ENCODE measurements at places on chromosomes 16 and 17.

GRCh38 chr16:86457501-86458148, 52.7 kb upstream of the FOXF1 start:
- DNase-seq = peak; percentile 14

GRCh38 chr17:75831032-75831571, 13.1 kb downstream of the UNC13D start:
- no peak for DNase-seq

DNA sequence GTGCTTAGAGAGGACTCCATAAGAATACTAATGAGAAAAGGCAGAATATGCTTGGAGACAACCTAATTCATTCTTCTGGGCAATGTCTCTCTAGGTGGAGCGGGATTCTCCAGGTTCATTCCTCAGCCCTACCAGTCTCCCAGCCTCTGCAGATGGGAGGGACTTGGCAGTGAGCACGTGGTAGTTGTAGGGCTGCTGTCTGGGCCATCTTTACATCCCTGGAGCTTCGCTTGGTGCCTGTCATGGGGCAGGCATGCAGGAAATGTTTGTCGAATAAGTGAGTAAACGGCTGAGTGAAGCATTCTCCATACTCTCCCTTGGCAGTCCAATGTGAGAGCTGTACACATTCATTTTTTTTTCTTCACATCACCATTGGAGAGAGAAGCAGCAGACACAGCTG, 387.5 kb downstream of the UTP18 start:
- DNase-seq = peak; percentile 34

GRCh38 chr16:57012353-57012752, 23.0 kb downstream of the NLRC5 start:
- DNase-seq = no peak

Data from HT1080 (cell line).